ENCODE measurements at places on chromosomes 11 and 22.

GRCh38 chr11:75032550-75032935 is 43.8 kb downstream of the NEU3 start:
- no peak for DNase-seq

- DNase-seq = no peak
Observed at GRCh38 chr11:95780544-95780943, 9.0 kb downstream of the FAM76B start.

DNA sequence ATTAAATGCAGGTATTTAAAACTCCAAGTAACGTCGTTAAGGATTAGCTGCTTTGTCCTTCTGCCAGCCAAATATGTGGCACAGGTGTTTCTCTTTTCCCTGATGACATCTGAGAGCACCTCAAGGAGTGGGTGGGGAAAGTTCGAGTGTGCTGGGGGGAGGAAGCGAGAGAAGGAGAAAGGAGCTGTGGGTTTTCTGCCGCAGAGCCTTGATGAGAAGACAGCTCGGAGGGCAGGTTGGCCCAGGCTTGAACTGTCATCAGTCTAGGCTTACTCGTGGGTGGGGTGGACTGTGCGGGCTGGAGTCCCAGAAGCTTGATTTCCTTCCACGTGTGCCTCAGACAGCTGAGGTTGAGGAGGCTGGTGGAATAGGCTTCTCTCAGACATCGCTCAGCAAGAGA is 15.2 kb upstream of the SORL1-AS1 start:
- peak; percentile 78 for DNase-seq

DNA sequence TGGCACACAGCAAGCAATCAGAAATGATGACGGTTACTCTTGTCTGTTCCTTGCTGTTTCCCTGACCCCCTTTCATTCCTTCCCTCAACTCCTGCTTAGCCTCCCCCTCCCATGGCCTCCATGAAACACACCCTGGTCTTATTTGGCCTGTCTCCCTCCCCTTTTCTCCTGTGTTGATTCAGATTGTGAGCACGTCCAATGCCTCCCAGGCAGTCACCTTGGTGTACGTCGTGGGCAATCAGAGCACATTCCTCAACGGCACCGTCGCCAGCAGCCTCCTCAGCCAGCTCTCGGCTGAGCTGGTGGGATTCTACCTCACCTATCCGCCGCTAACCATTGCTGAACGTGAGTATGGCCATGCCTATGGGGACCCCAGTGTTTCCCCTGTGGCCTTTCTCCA is 141.1 kb downstream of the C11orf91 start:
- no peak for DNase-seq

DNA sequence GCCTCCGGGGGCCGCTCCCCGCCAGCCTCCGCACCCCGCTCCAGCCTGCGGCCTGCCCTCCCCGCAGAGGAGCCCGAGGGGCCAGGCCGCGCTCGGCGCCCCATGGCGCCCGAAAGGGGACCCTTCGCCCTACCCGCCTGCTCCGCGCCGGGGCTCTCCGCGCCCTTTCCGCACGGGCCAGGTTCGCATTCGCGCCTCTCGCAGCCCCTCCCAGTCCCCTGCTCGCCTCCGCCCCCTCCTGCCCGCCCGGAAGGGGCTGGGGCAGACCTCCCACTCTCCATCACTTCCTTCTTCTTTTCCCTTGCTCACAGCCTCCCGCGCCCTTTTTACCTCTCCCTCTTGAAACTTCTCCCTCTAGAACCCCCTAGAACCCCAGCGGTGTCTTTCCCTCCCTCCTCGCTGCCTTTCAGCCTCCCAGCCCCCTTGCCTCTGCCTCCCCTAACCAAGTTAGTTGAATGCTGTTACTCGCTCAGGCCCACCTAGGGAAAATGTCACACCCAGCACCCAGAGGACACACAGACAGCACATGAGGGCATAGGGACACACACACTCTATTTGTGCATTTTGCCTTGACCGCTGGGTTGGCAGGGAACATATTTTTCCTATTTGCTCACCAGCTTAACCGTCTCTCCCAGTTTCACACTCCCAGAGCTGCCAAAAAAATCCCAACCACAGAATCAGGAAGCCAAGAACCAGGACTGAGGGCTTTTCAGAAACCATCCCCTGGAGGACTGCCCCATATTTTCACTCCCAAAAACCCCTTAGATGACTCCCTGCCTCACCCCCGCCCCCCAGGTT is at the start of gene SLC43A3:
SLC43A3 (minus strand) TSS at position 193 of the 798 bp plus-strand sequence. CDS start 949 bp downstream, outside the sequence.
- DNase-seq = peak; percentile 79
